Panc1 (cell line): ENCODE measurements at places on chromosomes 2 and 18.

- no peak for DNase-seq
These were observed 5.8 kb downstream of the SOCS6 start for GRCh38 chr18:70294471-70295191.

- no peak for DNase-seq
These were observed 66.6 kb upstream of the GPC1 start for GRCh38 chr2:240368781-240369331.

GRCh38 chr2:38076152-38076709, 280 bp upstream of the CYP1B1 start:
- DNase-seq = no peak

DNA sequence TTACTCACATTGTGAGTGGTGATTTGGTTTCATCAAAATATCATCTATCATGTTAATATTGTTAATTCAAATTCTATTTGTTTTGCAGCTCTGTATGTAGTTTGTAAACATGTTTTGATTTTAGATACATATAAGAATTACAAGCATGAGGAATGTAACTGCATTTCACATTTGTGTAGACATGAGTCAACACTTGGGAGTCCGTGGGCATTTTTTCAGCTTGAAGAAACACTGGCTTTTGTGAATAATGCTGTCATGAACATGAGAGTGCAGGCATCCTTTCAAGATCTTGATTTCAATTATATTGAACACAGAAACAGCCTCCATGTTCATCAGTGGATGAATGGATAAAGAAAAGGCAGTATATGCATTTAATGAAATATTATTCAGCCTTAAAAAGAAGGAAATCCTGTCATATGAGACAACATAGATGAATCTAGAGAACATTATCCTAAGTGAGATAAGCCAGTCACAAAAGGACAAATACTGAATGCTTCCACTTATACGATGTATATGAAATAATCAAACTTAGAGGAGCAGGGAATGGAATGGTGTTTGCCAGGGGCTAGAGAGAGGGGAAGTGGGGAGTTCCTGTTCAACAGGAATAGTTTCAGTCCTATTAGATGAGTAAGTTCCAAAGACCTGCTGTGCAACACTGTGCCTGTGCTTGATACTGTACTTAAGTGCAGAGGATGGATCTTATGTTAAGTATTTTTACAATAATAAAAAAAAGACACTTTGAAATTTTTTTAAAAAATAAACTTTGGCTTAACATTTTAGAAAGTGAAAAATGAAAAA, 194.9 kb downstream of the LRATD1 start:
- DNase-seq = no peak

DNA sequence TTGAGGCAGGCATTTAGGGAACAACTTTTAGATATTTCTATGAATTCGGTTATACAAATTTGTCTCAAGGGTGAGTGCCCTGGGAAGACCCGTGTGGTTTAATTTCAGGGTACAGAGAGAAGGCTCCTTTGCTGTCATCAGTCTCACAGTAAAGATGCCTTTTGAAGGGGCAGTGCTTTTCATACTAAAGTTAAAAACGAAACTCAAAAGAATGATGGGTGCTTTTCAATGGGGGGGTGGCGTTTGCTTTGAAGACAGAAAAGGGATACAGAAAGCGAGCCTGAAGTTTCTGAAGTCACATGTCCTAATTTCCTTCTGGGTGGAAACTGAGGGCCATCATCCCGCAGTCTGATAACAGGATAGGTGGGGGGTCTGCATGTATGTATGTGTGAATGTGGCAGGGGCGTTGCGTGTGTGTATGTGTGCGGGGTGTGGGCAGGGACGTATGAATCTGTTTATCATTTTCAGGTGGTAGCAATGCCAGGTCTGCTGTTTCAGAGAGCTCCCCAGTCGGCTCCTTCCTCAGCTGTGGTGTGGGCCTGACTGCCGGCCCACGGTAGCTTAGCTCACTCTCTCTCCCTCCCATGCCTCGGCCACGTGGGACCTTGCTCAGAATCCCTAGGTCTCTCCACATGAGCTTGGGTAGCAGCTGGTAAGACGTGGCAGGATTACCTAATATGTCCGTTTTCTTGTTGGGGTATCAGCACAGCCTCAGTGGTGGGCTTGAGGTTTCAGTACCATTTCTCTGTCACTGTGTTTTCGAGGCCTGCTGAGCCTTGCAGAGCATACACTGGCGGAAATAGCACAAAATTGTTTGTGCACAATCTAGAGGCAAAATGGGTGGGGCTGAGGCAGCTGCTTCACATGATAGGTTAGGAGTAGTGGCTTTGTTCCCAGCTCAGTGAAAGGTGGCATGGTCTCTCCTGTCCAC, 32.7 kb downstream of the ARHGAP25 start:
- no peak for DNase-seq

- DNase-seq = no peak
These were observed 67.8 kb downstream of the DIPK1C start for GRCh38 chr18:74389171-74389927.
